ENCODE measurements at places on chromosomes 7 and 10.

- no peak for DNase-seq
Observed at GRCh38 chr10:92989250-92989649, 71.3 kb upstream of the CYP26C1 start.

DNA sequence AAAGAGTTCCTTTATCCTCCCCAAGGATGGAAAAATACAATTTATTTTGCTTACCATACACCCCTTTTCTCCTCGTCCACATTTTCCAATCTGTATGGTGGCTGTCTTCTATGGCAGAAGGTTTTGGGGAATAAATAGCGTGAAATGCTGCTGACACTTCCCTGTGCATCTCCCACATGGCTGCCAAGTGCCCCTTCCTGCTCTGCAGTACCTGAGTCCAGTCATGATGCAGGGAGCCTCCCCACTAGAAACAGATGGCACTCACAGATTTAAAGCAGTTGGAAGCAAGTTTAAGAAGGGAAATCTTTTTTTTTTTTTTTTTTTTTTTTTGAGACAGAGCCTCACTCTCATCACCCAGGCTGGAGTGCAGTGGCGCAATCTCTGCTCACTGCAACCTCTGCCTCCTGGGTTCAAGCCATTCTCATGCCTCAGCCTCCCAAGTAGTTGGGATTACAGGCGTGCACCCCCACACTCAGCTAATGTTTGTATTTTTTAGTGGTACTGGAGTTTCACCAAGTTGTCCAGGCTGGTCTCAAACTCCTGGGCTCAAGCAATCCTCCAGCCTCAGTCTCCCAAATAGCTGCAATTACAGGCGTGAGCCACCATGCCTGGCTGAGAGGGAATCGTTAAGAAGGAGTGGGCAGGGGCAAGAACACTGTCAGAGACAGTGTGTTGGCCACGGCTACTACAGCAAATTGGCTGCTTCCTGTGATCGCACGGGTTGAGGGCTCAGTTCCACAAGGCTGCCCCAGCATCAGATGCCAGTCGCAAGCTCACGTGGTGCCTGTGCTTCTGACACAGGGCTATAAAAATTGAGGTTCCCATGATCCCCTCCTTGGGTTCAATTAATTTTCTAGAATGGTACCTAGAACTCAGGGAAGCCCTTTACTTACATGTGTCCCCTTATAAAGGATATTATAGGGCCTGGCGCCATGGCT lies 5.3 kb upstream of the PILRA start:
- no peak for DNase-seq

DNA sequence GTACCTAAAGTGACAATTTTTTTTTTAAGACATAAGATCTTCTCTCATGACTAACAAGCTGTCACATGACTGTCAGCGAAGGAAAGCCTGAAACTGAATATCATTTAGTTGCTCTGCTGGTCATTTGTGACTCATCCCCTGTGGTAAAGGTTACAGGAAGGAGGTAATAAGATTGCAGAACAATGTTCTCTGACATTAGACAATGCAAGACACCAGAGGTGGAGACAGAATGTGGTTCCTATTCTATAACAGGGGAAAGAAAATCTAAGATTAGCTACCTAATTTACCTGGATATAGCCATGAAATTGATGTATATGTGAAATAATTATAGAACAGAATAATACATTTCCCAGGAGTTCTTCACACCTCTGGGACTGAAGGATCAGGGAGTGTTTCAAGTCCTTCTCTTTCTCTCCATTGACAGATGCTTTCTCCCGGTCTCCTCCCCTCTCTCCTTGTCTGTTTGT lies 47.7 kb downstream of the LRGUK start:
- peak; percentile 93 for DNase-seq

DNA sequence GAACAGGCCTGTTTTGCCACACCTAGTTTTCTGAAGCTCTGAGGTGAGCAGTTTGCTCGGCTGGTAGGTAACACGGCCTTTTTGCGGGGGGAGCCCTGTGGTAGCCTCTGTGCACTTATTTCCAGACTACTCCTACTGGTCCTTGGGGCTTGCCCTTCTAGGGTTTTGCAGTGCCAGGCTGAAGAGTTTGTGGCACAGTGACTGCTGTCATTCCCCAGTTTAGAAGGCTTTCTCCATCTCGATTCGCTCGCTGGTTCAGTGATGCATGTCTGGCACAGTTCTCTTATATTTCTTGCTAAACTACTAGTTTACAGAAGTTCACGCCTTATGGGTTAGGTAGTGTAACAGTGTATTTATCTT lies 711 bp downstream of the KIF20B start:
- DNase-seq = peak; percentile 39

DNA sequence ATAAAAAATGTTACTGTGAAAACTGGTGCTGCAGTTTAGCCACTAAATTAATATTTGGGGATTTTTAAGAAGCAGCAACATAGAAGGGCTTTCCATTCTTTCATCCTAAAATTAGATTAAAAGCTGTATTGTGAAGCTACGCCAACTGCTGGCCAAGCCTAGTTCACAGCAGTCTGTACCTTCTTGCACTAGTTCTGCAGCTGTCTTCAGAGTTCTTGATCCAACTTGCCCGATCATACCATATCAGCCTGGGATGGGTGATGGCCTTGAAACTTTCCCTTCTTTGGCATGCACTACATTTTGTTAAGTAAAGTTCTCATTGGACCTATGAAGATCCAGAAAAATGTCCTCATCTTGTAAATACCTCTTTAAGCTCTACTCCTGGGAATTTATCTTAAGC lies 20.3 kb upstream of the PANK1 start:
- DNase-seq = no peak

- no peak for DNase-seq
Observed at GRCh38 chr10:14254368-14254767, 76.4 kb downstream of the FRMD4A start.

Data from ACHN (cell line).